ENCODE measurements at places on chromosomes 11 and 22.

- no peak for DNase-seq
Observed at GRCh38 chr22:42468841-42469240, 36.6 kb upstream of the NFAM1 start.

DNA sequence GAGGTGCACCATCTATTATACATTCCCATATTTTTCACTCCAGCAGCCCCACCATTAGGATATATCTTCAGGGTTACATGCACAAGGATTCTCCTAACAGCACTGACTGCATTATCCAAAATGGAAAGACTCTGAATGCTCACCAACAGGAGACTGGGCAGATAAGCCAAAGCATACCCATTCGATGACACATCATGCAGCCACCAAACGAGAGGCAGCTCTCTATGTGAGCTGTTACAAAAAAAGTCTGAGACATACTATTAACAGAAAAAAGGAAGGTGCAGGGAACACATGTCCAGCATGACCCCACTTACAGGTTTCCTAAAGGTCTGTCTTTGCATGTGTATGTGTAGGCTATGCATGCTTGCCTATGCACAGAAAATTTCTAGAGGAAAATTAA is 12.4 kb upstream of the SERPIND1 start:
- no peak for DNase-seq

DNA sequence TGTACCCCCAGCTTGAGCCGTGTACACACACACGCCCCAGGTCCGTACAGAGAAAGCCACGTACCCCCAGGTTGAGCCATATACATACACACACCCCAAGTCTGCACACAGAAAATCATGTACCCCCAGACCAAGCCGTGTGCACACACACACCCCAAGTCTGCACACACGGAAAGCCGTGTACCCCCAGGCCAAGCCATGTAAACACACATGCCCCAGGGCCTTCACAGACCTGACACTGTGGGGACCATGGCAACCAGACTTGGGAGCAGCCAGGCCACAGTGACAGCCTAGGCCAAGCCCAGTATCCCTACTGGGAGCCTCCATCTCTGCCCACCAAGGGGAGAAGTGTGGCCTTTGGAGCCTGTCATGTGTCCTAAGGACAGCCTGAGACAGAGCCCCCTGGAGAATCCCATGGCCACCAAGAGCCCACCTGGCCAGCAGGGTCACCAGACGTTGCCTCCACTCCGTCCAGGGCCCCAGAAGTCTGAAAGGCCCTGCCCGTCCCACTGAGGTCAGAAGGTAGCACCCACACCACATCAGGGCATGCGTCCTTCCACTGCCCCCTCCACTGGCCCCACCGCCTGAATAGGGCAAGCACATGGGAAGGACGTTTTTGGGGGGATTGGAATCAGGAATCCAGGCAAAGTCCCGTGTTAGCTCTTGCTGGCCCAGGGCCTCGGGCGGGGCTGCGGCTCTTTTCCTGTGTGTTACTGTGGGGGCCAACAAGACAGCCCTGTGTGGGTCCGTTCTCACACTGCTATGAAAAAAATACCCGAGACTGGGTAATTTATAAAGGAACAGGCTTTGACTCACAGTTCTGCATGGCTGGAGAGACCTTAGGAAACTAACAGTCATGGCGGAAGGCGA is 636.7 kb downstream of the TBC1D22A start:
- no peak for DNase-seq

GRCh38 chr11:27354359-27354965 is 8.6 kb downstream of the CCDC34 start:
- DNase-seq, result no peak

DNA sequence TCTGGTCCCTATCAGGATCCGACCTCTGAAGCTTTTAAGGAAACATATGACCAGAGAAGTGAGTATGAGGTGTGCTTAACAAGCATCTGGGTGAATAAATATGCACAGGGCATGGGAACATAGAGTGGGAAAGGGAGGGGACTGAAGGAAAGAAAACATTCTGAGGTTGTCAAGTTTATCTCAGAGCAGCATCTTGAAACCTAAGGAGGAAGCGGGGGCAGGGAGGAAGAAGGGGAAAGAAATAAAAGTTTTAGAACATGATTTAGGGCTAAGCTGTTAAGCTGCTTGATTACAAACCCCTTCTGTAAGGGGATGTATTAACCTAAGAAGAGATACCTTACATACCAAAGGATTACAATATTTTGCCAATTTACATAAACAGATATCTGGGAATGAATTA is 24.0 kb upstream of the SC5D start:
- DNase-seq, result no peak

DNA sequence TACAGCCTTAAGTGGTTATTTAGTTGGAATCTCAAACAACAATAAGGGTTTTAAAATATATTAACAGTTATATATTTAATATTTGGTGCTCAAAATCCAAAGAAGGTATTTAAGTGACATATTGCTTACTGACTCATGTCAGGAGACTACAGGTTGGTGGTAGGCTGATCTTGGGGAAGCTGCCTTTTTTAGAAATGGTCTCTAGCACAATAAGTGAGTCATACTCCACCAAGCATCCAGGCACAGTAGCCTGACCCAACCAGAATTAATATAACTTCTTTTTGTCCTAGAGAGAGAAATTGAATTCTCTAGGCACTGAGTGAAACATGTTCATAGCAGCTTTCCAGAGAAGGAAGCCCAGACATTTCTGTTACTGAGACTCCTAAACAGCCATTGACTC is 868.5 kb upstream of the TENM4 start:
- DNase-seq, result no peak

- DNase-seq, result no peak
Observed at GRCh38 chr11:121478226-121478894, 25.6 kb upstream of the SORL1-AS1 start.

- no peak for DNase-seq
Observed at GRCh38 chr11:80636999-80637398, 1196.2 kb upstream of the TENM4 start.

Data from stimulated activated CD4-positive, alpha-beta T cell treated with anti-CD3 and anti-CD28 coated beads, Interleukin-1b, Interleukin-23, amount 100 ng/mL, for 24 hours (primary cell).